ENCODE measurements at places on chromosomes 3 and 15. TPM values are rescaled to one million over a fixed set of nuclear protein-coding genes. Genes with fewer than 3 reads are reported as not detected.

The MRPL3 gene
- total RNA-seq, result 79.9 TPM

The STAB1 gene
- total RNA-seq, result 0.64 TPM

DNA sequence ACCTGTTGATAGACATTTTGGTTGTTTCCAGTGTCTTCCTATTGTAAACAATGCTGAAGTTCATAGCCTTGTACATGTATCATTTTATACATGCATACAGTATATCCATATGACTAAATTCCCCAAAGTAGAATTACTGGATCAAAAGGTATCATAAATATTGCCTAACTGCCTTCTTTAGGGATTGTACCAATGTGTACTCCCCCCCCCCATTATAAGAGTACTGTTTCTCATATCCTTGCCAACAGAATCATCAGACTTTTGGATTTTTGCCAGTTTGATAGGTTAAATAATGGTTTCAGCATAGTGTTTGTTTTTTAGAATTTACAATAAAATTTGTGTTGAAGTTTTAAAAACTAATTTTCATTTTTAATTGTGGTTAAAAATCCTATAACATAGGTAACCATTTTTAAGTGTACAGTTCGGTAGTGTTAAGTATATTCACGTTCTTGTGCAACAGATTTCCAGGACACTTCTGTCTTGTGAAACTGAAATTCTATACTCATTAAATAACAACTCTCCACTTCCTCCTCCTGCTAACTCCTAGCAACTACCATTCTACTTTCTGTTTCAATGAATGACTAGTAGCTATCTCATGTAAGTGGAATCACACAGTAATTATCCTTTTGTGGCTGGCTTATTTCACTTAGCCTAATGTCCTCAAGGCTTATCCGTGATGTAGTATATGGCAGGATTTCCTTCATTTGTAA is 30.8 kb upstream of the MAP3K13 start:
- DNase-seq, result no peak

The RLBP1 gene
- total RNA-seq, result not detected

The GPR149 gene
- total RNA-seq, result not detected

- no peak for DNase-seq
These were observed 1.7 kb upstream of the PCOLCE2 start for GRCh38 chr3:142890592-142890991.

The MYL3 gene
- total RNA-seq, result not detected

- no peak for DNase-seq
These were observed 274.3 kb upstream of the TRIM42 start for GRCh38 chr3:140403608-140404007.

GRCh38 chr3:54897028-54897711 is 30.7 kb downstream of the LRTM1 start:
- no peak for DNase-seq

GRCh38 chr3:122183893-122184590 is 574 bp downstream of the CASR start:
- DNase-seq, result no peak

- DNase-seq, result peak; percentile 9
These were observed 6.5 kb downstream of the RRP9 start for GRCh38 chr3:51934991-51935885.

The PLA2G4E gene
- not detected for total RNA-seq

The ROBO1 gene
- total RNA-seq, result 3.1 TPM

DNA sequence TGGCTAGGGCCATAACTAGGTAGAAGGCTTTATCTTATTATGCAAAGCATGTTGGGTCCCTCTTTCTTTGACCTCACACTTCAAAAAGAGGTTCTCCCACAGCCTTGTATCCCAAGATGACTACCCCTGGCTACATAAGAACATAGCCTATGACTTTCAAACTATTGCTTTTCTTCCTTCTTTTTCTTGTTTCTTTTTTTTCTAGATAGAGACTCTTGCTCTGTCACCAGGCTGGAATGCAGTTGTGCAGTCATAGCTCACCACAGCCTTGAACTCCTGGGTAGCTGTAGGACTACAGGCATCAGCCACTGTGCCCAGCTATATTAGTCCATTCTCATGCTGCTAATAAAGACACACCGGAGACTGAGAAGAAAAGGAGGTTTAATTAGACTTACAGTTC is 47.2 kb downstream of the DIPK2A start:
- no peak for DNase-seq

The ADCY5 gene
- total RNA-seq, result not detected

DNA sequence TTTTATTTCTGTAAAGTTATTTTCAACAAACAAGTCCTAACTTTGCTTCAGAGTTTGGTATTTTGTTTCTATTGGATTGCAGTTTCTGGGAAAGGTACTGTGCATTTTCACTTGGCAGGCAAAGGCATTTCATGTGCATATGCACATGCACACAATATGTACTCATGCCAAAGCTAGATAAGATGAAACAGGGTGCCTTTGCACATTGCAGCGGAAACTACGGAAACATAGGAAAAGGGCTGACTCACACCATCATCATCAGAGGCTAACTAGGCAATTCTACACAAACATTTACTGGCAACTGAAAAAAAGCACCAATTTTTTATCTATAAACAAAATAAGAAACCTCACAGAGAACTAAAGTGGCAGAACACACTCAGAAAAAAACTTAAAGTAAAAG is 550.6 kb upstream of the NECTIN3 start:
- DNase-seq, result no peak

- no peak for DNase-seq
These were observed 43.5 kb downstream of the ABHD2 start for GRCh38 chr15:89131731-89132130.

The DPPA4 gene
- total RNA-seq, result 4.0 TPM

GRCh38 chr15:96502196-96502595 is 171.7 kb downstream of the NR2F2 start:
- no peak for DNase-seq

The OR5H1 gene
- not detected for total RNA-seq

DNA sequence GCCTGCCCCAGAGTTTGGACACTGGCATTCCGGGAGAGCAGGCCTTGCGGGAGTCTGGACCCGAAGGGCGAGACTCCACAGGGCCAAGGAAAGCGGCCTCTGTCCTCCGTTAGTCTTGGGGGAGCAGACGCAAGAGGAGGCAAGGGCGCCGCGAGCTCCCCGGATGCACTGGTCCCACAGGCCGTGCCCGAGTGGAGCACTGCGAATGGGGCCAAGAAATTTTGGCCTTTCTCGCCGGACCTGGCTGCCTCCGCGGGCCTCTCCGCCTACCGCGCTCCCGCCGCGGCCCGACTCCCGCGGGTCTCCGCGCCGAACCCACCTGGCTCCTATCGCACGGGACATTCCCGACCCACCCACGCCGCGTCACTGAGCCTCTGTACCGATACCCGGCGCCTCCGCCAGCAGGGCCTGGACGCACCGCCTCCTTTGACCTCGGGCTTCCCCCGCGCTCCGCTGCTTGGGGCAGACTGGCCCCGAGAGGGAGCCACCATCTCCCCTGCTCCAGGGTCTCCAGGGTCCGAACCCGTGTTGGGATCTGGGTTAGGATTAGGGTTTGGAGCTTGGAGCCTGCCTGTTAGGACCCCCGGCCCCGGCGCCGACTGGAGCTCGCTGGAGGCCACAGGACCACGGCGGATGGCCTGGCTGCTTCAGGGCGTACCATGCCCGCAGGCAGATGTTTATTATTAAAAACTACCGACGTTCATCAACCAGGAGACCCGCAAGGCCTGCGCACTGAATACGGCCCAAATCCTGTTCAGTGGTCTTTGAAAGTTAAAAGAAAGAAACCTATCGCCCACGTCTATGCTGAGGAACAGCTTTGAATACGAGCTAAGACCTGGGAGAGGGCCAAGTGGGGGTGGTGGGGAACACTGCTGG is 11.7 kb downstream of the SHOX2 start:
- DNase-seq, result peak; percentile 16

- no peak for DNase-seq
These were observed 218.5 kb upstream of the CMC1 start for GRCh38 chr3:28022916-28023315.

DNA sequence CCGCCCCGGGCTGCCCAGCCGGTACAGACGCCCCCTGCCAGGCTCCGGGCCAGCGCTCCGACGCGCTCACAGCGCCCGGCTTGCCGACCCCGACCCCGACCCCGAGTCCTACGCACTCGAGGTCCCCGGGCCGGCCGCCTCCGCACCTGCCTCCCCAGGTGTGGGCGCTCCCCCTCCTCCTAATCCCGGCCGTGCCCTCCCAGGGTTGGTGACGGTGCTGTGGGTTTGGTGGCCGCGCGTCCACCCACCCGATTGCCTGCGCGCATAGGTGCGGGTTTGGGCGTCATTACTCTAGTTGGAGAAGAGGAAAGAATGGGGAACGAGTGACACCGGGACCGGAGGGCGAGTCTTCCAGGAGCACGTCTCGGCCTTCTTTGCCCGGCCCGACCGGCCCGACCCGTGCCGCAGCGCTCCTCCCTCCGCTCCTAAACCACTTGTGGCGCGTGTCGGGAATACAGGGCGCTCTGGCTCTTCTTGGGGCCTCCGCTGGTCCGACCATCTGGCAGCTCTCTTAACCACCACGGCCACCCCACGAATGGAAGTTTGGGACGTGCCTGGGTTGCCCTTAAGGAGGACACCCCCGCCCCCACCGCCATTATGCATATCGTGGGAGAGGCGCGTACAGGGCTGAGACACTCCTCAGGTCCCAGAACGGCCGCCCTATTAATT is 810 bp upstream of the THRB start:
- no peak for DNase-seq

GRCh38 chr15:71494563-71495397 is 315.6 kb upstream of the NR2E3 start:
- DNase-seq, result no peak
